Kidney (tissue), 22 donors: ENCODE measurements at places on chromosomes 12 and 14.

- no peaks in the 10 kb centered on the region for H3K27me3 ChIP-seq
- DNase-seq: no peak
- no peaks in the 10 kb centered on the region for H3K36me3 ChIP-seq
- H3K4me1 ChIP-seq: no peaks in the 10 kb centered on the region
- no peak overlapping the region for H3K4me3 ChIP-seq
Measured at GRCh38 chr14:103314496-103315277, 19.4 kb upstream of the EIF5 start.

GRCh38 chr12:94603434-94604365, 46.7 kb downstream of the TMCC3 start:
- no peaks in the 10 kb centered on the region for H3K36me3 ChIP-seq
- H3K27me3 ChIP-seq: no peaks in the 10 kb centered on the region

DNA sequence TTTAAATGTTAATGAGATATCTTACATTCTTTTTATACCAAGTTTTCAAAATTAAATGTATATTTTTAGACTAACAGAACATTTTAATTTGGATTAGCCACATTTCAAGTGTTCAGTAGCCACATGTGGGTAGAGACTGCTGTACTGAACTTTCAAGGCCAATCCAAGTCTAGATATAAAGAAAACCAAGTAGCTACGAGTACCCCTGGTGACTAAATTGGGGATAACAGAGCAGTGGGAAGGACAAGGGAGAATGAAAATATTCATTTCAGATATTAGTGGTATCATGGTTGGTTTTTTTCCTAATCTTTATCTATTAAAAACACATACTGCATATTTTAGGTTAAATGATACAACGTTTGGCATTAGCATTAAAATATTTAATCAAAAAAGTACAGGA, 69.4 kb upstream of the RHOJ start:
- H3K27me3 ChIP-seq: no peaks in the 10 kb centered on the region
- no peaks in the 10 kb centered on the region for H3K36me3 ChIP-seq
- no peaks in the 10 kb centered on the region for H3K4me1 ChIP-seq
- peak; percentile 33 for DNase-seq

- no peak for DNase-seq
- no peak overlapping the region for H3K4me3 ChIP-seq
- H3K4me1 ChIP-seq: no peaks in the 10 kb centered on the region
- H3K27me3 ChIP-seq: no peaks in the 10 kb centered on the region
- H3K27ac ChIP-seq: no peak overlapping the region
Measured at GRCh38 chr12:88006351-88006750, 22.9 kb downstream of the C12orf50 start.

DNA sequence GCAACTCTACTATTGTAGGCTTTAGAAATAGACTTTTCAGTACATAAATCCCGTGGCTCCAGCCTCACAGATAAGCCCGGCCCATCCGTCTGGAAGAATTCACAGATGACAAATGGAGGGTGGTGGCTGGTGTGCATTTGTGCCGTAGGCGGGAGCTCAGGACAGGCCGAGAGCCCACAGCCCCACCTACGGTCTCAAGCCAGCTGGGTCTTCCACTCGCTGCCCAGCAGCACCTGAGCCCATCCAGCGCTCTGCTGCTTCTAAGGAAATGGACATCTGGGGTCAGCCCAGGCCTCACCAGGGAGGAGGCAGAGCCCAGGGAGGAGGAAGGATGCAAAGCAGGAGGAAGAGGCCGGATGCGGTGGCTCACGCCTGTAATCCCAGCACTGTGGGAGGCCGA, 72.8 kb downstream of the KIF26A start:
- H3K27ac ChIP-seq: no peak overlapping the region
- no peak for DNase-seq
- no peak overlapping the region for H3K4me3 ChIP-seq
- no peaks in the 10 kb centered on the region for H3K36me3 ChIP-seq
- no peaks in the 10 kb centered on the region for H3K4me1 ChIP-seq
- H3K27me3 ChIP-seq: peaks cover 2% of the 10 kb centered on the region

DNA sequence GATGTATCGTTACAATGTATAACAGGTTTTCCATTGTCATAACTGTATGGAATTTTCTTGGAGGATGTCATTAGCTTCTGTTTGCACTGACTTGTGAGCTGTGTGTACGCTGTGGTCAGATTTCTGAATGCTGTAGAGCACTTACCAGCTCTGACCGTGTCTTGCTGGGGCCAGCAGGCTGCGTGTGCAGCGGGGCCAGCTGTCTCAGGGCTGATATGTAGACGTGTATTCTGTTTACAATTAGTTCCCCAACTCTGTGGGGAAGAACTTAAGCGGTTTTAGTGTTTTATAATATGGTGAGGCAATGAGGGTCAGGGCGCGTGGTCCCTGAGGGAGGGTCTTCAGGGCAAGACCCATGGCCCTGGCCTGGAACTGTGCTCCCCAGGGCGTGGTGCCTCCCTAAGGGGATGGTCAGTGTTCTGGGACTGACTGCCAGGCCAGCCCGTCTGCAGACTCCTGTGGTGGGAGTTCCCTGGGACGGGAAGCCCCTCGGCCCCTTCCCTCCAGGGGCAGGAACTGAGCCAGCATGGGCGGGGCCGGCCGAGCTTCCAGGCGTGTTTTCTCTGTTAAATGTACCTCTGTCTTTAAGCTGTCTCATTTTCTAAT, 18.7 kb downstream of the XRCC3 start:
- H3K27me3 ChIP-seq: no peaks in the 10 kb centered on the region
- H3K27ac ChIP-seq: no peak overlapping the region
- no peak for DNase-seq
- H3K4me1 ChIP-seq: peaks cover 6% of the 10 kb centered on the region
- H3K36me3 ChIP-seq: no peaks in the 10 kb centered on the region

DNA sequence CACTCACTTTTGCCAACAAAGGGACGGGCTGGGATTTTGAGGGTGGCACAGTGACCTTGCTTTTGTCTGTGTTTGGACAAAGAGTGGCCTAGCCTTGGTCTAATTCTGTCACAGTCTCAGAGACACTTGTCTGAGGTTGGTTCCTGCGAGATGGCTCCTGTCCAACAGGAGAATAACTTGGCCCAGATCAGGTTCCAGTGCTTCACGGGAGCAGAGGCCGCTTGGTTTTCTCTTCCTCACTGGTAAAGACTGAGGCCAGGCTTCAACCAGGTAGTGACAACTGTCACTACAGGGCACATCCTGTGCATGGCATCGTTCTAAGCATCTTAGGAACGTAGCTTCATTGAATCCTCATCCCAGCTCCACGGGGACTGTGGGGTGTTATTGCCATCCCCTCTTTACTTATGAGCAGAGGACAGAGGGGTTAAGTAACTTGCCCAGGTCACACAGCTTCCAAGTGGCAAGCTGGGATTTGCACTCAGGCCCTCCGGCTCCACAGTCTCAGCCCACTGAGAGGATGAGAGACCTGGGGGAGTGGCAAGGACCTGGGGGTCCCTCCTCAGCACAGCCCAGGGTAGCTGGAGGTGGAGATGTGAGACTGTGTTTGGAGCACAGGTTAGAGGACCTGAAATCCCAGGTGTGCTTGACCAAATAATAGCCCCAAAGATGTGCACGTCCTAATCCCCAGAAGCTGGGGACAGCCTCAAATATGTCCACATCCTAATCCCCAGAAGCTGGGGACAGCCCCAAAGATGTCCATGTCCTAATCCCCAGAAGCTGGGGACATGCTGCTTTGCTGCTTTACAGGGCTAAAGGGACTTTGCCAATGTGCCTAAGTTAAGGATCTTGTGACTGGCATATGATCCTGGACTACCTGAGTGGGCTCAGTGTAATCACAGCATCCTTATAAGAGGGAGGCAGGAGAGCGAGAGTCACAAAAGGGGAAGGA, 179.2 kb upstream of the RTL1 start:
- no peaks in the 10 kb centered on the region for H3K36me3 ChIP-seq
- no peaks in the 10 kb centered on the region for H3K4me1 ChIP-seq
- DNase-seq: peak; percentile 7
- no peak overlapping the region for H3K4me3 ChIP-seq
- no peaks in the 10 kb centered on the region for H3K27me3 ChIP-seq

- H3K27me3 ChIP-seq: no peaks in the 10 kb centered on the region
- H3K4me1 ChIP-seq: peaks cover 5% of the 10 kb centered on the region
- no peak overlapping the region for H3K4me3 ChIP-seq
- no peaks in the 10 kb centered on the region for H3K36me3 ChIP-seq
- peak; percentile 91 for DNase-seq
- H3K27ac ChIP-seq: no peak overlapping the region
Measured at GRCh38 chr12:31118347-31119191, 44.9 kb downstream of the DDX11 start.

- no peak overlapping the region for H3K27ac ChIP-seq
- H3K27me3 ChIP-seq: no peaks in the 10 kb centered on the region
- no peaks in the 10 kb centered on the region for H3K36me3 ChIP-seq
- H3K4me3 ChIP-seq: no peak overlapping the region
- DNase-seq: no peak
Measured at GRCh38 chr12:4137441-4137840, 136.1 kb upstream of the CCND2 start.

DNA sequence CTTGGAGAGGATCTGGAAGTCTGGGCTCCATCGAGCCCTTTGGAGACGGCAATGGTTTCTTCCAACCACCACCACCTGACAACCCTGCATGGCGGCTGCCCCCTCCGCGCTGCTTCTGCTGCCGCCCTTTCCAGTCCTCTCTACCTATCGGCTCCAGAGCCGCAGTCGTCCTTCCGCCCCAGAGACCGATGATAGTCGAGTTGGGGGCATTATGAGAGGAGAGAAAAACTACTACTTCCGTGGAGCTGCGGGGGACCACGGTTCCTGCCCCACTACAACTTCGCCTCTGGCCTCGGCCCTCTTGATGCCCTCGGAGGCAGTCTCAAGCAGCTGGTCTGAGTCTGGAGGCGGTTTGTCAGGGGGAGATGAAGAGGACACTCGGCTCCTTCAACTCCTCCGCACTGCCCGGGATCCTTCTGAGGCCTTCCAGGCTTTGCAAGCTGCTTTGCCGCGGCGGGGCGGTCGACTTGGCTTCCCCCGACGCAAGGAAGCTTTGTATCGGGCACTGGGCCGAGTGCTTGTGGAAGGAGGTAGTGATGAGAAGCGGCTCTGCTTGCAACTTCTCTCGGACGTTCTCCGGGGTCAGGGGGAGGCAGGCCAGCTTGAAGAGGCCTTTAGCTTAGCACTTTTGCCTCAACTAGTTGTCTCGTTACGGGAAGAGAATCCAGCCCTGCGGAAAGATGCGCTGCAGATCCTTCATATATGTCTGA, 499 bp downstream of the TOGARAM1 start:
- no peaks in the 10 kb centered on the region for H3K36me3 ChIP-seq
- peak overlapping the region; percentile 80 for H3K27ac ChIP-seq
- peak; percentile 84 for DNase-seq
- peaks cover 16% of the 10 kb centered on the region for H3K4me1 ChIP-seq
